ENCODE measurements at places on chromosomes 13 and 19. TPM values are rescaled to one million over a fixed set of nuclear protein-coding genes. Genes with fewer than 3 reads are reported as not detected.

LHB gene
- total RNA-seq, result not detected

ZNF155 gene
- 5.8 TPM for total RNA-seq

ZNF506 gene
- 7.7 TPM for total RNA-seq

ZNF99 gene
- not detected for total RNA-seq

ZNF296 gene
- total RNA-seq, result under 0.01 TPM

CRLF1 gene
- total RNA-seq, result not detected

RASAL3 gene
- not detected for total RNA-seq

OR7C1 gene
- total RNA-seq, result not detected

EBPL gene
- total RNA-seq, result 39.7 TPM

MYO16 gene
- total RNA-seq, result 0.86 TPM

HMG20B gene
- 124 TPM for total RNA-seq

FFAR1 gene
- not detected for total RNA-seq

MYH14 gene
- not detected for total RNA-seq

SYT5 gene
- under 0.01 TPM for total RNA-seq

CD79A gene
- not detected for total RNA-seq

RNF225 gene
- total RNA-seq, result under 0.01 TPM

SLC15A1 gene
- not detected for total RNA-seq

FLT3 gene
- not detected for total RNA-seq

EPS8L1 gene
- 2.2 TPM for total RNA-seq

DAZAP1 gene
- total RNA-seq, result 54.4 TPM

ZNF100 gene
- total RNA-seq, result 5.6 TPM

SOHLH2 gene
- total RNA-seq, result 0.43 TPM

GIPC3 gene
- 0.43 TPM for total RNA-seq

TSKS gene
- total RNA-seq, result 0.43 TPM

RHPN2 gene
- 2.6 TPM for total RNA-seq

CALR3 gene
- not detected for total RNA-seq

KLF12 gene
- total RNA-seq, result 12.6 TPM

PLPPR3 gene
- 0.86 TPM for total RNA-seq

B3GNT8 gene
- 1.6 TPM for total RNA-seq

IL17D gene
- under 0.01 TPM for total RNA-seq

SIGLEC8 gene
- not detected for total RNA-seq

ZNF442 gene
- 0.64 TPM for total RNA-seq

TDRD12 gene
- total RNA-seq, result 1.3 TPM

ZNF626 gene
- 13.4 TPM for total RNA-seq
